Left hindlimb (tissue), 1 donor: ENCODE measurements at places on chromosomes 11 and 22.

GRCh38 chr11:10670099-10670498, 23.5 kb downstream of the IRAG1 start:
- no peak for DNase-seq

DNA sequence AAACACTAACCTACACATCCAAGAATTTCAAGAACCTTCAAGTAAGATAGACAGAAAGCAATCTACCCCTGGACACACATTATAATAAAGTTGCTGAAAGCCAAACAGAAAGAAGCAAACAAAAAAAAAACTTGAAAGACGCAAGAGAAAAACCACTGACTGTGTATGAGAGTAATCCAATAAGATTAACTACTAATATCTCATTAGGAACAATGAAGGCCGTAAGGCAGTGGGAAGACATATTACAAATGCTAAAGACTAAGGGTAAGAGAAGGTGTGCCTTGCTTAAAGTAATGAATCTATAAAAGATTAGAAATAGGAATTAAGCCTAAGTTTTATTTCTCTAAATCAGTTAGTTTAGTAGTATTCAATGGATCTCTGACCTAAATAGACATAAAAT, 1109.1 kb downstream of the JRKL start:
- DNase-seq = no peak

DNA sequence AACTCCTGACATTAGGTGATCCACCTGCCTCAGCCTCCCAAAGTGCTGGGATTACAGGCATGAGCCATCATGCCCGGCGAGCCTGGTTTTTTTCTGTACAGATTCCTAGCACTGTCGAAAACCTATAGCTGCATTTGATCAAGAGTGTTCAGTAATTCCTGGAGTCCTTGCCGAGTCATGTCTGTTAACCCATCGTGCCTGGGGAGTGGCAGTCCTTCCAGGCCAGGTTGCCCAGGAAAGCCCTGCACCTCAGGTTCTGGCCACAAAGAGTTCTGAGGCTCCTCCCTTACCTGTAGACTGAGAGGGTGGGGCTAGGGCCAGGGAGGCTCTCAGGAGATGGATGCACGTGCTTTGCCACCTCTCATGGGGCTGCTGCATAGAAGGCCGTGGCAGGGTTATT, 17.0 kb downstream of the YDJC start:
- no peak for DNase-seq

DNA sequence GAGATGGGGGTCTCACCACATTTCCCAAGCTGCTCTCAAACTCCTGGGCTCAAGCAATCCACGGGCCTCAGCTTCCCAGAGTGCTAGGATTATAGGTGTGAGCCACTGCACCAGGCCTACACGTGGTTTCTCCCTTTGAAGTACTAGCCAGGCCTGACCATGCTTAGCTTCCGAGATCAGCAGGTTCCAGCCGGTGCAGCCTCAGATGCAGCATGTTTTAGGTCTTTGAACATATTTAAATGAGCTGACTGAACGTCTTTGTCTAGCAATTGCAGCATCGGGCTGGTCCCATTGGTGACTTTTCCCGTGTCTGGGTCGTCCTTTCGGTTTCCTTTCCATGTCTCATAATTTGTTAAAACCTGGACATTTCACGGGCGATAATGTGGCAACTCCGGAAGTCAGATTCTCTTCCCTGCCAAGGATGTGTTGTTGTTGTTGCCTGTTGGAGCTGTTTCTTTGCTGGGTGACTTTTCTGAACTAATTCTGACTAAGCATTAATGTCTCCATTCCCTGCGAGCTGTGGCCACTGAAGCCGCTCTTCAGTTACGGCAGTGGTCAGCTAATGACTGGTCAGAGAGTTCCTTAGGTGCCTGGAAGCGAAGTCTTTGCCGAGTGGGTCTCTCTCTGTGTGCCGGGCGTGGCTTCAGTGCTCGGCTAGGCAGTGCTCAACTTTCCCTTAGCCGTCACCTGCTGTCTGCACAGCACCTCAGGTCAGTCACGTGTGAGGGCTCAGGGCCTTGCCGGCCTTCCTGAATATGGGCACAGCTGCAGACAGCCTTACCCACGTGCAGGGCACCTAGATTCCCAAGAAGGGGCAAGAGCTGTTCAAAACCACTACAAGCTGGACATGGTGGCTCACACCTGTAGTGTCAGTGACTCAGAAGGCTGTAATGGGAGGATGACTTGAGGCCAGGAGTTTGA, 3.8 kb upstream of the CYP2D6 start:
- no peak for DNase-seq

DNA sequence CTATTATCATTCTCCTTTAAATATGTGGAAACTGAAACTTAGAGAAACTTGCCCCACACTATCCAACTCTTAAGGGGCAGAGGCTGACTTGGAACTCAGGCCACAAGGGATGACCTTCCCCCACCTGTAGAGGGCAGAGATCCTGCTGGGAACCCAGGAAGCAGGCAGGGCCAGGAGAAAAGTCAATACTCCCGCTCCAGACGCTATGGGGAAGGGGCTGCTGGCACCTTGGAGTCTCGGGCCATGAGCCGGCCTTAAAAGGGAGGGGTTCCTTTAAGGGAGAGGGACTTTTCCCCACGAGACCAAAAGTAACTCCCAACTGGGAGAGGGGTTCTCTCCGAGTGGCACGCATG, 620 bp upstream of the ANO5 start:
- DNase-seq = no peak

- DNase-seq = peak; percentile 83
These were observed 1.5 kb upstream of the WNT11 start for GRCh38 chr11:76207642-76208401.

DNA sequence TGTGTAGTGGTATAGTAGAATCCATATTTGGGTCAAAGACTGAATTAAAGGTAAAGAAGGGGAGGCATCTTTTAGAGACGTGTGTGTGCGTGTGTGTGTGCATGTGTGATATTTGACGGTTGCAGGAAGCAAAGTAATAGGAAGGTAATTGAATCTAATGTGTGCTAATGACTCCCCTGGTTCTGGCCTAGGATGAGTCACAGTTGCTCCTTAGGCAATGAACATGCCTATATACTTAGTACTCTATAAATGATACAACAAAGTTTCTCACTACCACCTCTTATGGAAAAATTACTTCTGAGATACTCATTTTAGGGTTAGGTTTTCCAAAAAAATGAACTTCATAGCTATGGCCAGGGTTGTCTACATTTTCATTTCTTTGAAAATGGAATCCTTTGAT, 409.6 kb downstream of the GUCY1A2 start:
- DNase-seq = no peak

- no peak for DNase-seq
These were observed 12.5 kb downstream of the NNMT start for GRCh38 chr11:114308689-114309089.

DNA sequence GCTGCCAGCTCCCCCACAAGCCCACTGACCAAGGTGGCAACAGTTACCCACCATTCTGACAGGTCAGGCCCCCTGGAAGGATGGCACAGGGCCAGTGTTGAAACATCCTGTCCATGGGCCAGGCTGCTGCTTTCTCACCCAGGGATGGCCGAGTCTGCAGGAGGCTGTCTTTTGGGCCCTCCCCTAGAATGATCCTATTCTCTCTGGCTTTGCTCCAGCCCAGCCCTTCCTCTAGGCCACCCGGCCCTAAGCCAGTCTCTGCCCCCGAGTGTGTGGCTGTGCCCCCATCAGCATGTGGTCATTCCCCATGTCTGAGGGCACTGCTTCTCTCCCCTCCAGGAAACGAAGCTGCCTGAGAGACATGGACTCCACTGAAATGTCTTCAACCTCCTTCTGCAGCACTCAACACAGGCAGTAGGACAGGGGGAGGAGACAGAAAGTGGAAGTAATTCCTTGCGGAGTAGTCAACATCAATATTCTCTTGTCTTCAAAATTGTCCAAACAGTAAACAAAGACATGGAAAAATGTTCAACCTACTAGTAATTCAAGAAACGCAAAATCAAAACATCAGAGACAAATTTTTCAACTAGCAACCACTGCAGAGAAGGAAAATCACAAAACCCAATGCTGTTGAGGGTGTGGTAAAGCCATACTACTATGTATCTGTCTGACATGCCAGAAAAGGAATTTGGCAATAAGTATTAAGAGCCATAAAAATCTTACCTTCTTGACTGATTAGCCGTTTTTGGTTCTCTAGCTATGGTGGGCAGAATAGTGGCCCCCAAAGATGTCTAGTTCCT, 5.1 kb upstream of the SCARF2 start:
- DNase-seq = peak; percentile 30

GRCh38 chr11:61682906-61683675, 2.9 kb downstream of the DAGLA start:
- no peak for DNase-seq

GRCh38 chr11:35752115-35752514, 89.5 kb downstream of the TRIM44 start:
- DNase-seq = no peak
